KG1 (cell line): ENCODE measurements at places on chromosomes 3 and 15.

DNA sequence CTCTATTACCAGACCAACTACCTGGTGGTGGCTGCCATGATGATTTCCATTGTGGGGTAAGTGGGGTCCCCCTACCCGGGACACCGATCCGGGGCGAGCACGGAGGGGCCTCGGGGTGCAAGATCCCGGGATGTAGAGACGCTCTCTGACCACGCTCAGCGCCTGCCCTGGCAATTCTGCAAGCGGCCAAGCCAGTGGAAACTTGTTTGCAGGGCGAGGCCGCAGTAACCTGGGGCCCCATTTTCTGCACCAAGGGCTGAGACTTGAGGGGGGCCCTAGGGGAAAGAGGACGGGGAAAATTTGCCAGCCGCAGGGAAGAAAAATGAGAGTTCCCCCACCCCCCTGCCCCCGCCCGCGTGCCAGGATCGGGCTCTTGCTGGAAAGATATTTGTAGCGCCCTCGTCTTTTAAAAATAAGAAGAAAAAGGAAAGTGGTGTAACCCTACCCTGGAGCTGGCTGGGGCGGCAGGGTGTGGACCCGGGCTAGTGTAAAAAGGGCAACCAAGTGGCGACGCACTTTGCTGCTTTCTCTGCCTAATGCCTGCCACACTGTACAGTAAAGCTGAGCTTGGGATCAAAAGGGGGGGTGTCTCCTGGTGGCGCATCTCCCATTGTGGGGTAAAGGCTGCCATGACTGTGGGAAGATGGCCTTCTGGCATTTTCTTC is 563 bp downstream of the ARL6IP5 start:
- DNase-seq, result no peak

DNA sequence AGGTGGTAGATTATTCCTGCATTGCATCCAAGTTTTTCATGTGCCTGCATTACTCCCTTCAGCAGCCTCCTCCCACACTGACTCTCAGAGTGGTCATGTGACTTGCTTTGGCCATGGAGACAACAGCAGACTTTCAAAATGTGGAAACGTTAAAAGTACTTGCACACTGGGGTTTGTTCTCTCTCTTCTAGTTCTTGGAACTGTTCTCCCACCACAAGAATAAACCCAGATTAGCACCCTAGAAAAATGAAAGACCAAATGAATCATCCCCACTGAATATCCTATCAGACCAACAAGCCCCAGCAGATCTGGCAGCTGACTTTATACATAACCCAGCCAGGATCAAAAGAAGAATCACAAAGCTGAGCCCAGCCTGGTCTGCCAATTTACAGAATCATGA is 398.5 kb downstream of the VPS13C start:
- DNase-seq, result no peak

DNA sequence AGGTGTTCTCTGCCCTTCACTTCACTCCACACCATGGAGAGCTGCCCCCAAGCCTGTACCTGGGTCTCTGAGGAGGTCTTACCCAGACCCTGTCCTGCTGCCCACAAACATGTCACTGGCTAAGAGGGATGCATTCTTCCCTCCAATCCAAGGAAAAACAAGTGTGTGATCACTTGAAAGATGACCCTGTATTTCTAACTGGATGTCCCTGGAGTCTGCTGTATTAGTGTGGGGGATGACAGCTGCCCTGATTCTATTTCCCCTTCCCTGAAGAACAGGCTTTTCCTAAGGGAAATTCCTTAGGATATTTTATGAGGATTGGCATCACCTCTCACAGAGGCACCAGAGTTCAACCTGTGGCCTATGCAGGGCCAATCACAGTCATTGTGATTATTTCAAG is 55.0 kb upstream of the GATA2 start:
- DNase-seq, result no peak

GRCh38 chr3:52707585-52707984 is 1.7 kb downstream of the SPCS1 start:
- no peak for DNase-seq

DNA sequence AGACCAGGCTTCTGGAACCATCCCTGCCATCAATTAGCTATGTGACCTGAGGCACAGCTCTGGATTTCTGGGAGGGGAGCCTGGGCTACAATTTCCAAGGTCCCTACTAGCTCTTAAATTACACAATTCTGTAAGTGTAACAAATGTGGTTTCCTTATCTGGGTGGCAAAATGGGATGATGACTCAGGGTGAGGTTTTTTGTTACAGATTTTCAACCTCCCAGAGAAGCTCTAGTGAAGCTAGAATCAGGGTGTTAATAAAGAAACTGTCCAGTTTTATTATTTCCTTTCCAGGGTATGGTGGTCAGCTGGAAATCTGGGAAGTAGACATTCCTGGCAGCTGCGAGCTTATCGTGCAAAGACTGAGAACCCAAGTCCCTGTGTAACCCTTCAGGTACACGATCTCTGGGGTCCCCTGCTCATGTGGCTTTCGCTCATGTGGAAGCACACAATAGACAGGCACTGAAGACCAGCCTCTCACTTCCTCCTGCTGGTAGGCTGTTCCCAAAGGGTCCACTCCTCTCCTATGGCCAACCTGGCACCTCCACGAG is 7.3 kb downstream of the RAB27A start:
- no peak for DNase-seq

GRCh38 chr15:61871926-61872522 is 188.2 kb downstream of the VPS13C start:
- DNase-seq, result no peak

- no peak for DNase-seq
Measured at GRCh38 chr15:65773386-65774111, 18.5 kb downstream of the DENND4A start.

GRCh38 chr3:27342267-27342666 is 26.9 kb downstream of the NEK10 start:
- no peak for DNase-seq

DNA sequence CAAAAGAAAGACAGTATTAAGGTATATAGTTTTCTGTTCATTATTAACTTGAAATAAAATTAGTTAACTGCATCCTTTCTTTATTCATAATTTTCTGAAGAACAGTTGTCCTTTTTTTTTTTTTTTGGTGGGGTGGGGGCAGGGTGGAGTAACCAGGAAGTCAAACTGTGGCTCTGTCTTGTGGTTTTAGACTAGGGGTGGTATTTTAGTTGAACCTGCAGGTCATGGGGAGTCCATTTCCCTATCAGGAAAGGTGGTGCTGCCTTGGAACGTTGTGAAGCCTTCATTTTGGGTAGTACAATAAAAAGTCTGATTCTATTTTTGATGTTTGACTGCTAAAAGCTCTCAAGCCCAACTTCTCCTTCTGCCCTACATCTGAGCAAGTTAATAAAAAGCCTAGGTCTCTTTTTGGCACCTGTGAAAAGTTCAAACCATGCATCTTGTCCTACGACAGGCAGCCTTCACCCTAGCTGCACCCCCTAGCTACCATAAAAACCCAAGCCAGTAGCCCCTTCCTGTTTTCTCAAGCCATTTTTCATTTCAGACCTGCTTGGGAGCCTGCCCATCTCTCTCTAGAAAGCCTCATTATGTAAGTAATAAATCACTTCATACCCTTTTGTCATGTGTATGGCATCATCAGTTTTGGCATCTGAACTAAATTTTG is 31.2 kb upstream of the RIOX2 start:
- peak; percentile 24 for DNase-seq

GRCh38 chr3:82685761-82686160 is 924.3 kb upstream of the GBE1 start:
- no peak for DNase-seq

DNA sequence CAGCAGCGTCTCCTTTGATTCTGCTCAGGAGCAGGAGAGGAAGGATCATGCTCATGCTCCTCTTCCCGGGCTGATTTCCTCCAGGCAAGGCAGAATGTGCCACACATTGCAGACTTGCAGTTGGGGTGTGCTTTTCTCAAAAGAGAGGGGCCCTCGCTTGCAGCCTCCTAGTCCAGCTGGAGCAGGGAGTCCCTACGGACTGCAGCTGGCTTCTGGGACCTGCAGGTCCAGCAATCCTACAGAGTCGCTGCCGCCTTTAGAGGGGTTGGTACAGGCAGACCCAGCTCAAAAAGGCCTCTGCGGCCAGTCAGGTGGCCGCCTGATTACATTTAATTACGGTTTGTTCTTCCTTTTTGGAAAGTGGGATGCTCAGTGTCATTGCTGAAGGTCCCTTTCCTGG is 173.9 kb downstream of the NSMCE3 start:
- no peak for DNase-seq

- no peak for DNase-seq
Measured at GRCh38 chr15:82587805-82588204, 47.5 kb upstream of the RPS17 start.

- no peak for DNase-seq
Measured at GRCh38 chr3:13822042-13822441, 57.8 kb downstream of the WNT7A start.

- no peak for DNase-seq
Measured at GRCh38 chr3:157916672-157917071, 189.5 kb downstream of the SHOX2 start.

- DNase-seq, result no peak
Measured at GRCh38 chr3:63945558-63946096, 33.4 kb upstream of the SCAANT1 start.

DNA sequence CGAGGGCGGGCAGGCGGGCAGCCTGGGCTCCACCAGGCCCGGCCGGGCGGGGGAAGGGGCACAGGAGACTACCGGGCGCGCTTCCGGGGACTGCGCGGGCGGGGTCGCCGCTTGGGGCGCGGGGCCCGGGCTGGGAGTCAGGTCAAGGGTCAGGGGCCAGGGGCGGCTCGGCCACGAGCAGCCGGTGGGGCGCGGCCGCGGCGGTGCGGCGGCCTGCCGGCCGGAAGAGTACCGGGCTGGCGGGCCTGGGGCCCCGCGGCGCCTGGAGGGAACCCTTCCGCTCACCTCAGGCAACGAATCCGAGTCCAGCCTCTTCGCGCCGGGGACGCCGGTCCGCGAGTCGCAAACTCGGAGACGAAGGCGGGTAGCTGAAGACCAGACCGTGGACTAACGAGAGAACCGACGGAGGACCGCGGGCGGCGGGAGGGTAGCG is 225 bp downstream of the RHOA start:
- no peak for DNase-seq

GRCh38 chr15:36777926-36778325 is 198.5 kb downstream of the CDIN1 start:
- no peak for DNase-seq

GRCh38 chr15:91866371-91866905 is 12.9 kb downstream of the SLCO3A1 start:
- no peak for DNase-seq
